CD8-positive, alpha-beta memory T cell (primary cell): ENCODE measurements at places on chromosomes 3 and 15.

GRCh38 chr15:58227706-58228543 is 89.7 kb downstream of the AQP9 start:
- DNase-seq, result peak; percentile 45

DNA sequence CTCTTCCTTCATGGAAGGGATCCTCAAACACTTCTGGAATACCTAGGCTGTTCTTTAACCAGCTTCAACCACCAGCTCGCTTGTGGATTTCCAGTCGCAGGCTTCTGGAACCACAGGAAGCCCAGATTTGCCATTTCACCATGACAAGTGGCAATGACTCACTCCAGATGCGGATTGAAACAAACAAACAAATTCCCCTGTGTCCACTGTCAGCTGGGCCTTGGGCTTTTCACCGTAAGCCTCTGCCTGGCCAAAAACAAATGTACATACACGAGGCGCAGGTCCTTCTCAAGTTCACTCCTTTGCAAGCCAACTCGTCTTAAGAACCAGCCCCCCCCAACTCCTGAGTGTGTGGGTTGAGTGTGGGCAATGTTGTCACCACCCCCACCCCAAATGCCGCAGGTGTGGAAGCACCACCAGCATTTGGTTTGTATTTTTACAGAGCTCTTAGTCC is 8.8 kb downstream of the BCL6 start:
- no peak for DNase-seq

DNA sequence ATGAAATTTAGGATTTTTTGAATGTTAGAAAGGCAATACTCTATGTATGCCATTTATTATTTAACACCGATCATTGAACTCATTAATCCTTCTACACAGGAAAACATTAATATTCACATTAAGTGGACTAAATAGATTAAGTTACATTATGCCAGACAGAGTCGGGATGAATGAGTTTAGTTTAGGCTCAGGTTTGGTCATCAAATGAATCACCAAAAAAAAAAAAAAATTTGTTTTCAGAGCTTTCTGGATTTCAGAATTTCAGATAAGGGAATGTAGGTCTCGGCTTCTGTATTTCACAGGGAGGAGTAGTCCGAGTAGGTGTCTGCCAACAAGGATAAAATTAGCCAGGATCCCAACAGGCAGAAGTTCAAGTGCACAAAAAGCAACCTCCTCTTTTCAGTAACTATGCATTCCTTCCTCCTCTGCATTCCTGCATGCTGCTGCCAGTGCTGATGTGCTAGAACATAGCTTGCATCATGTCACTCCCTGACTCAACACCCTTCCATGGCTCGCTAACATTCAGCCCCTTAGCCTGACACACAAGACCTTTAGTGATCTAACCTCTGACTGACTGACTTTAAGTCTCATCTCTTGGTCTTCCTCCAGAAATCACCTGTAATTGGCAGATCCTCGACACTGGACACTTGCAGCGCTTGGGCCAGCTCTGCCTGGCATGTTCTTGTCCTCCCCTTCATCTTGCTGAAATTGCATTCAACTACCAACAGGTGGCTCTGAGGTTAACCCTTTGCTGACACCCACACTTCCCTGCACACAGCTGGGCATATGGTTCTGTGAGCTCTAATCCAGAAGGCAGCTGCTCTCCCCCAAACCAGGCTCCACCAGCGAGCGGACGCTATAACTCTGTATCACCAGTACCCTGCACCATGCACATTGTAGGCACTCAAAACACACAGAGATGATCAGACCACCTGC is 145.4 kb upstream of the PROK2 start:
- no peak for DNase-seq

- no peak for DNase-seq
Measured at GRCh38 chr3:87811953-87812352, 246.9 kb downstream of the CGGBP1 start.

- no peak for DNase-seq
Measured at GRCh38 chr3:119783255-119783654, 1.4 kb downstream of the NR1I2 start.

- DNase-seq, result no peak
Measured at GRCh38 chr3:165476399-165477060, 280.3 kb upstream of the SLITRK3 start.

GRCh38 chr3:191263365-191263764 is 64.3 kb downstream of the OSTN start:
- DNase-seq, result no peak

GRCh38 chr3:39029556-39029955 is 22.2 kb downstream of the SCN11A start:
- no peak for DNase-seq

- DNase-seq, result no peak
Measured at GRCh38 chr3:124034016-124034843, 42.3 kb upstream of the ROPN1 start.

- peak; percentile 11 for DNase-seq
Measured at GRCh38 chr3:152071924-152072323, 196.8 kb upstream of the MBNL1 start.

DNA sequence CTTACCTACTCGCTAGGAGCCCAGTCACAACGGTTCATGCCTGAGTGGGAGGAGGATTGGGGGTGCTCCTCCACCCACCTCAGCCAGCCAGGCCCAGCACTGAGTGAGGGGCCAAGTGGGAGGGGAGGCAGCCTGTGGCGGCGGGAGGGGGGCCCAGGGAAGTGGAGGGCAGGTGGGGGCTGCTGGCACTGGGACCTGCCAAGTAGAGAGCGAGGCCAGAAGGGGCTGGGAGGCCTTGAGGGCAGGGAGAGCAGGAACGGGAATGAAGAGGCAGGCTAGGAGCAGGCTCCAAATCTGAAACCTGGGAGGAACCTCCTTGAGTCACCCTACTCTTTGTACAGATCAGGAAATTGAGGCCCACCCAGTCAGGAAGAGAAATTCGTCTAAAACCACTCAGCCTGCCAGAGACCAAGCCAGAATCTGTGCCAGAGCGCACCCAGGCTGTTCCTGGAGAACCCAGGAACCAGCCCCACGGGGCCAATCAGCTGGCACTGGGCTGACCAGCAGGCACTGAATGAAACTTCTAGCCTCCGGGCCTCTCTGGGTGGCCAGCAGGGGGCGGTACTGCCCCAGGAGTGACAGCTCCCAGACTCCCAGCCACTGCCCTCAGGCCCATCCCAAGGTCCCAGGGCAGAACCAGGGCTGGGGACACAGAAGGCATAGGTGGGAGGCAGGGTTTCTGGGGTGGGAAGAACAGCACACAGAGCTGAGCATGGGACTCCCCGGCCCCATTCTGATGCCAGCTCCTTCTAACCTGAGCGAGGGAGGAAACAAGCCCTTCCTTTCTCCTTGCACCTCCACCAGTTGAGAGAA is 14.8 kb upstream of the CYP11A1 start:
- peak; percentile 76 for DNase-seq

DNA sequence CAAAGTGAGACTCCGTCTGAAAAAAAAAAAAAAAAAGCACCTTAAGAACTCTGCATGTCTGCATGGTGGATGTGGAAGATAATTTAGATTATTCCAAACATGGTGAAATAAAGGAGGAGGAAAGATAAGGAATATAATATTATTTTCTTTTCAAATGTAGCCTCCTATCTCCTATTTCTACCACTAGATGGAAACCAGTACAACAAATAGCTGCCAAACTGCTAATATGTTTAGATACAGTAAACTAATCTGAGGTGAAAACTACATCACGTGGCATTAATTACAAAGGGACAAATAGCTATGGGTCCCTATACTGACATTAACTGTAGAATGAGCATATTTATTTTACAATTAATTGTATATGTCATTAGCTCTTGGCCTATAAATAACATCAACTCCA is 197.8 kb downstream of the TBC1D5 start:
- no peak for DNase-seq

- no peak for DNase-seq
Measured at GRCh38 chr15:45641374-45641781, 6.5 kb downstream of the SQOR start.

- DNase-seq, result no peak
Measured at GRCh38 chr3:72530426-72530825, 317.8 kb downstream of the SHQ1 start.

DNA sequence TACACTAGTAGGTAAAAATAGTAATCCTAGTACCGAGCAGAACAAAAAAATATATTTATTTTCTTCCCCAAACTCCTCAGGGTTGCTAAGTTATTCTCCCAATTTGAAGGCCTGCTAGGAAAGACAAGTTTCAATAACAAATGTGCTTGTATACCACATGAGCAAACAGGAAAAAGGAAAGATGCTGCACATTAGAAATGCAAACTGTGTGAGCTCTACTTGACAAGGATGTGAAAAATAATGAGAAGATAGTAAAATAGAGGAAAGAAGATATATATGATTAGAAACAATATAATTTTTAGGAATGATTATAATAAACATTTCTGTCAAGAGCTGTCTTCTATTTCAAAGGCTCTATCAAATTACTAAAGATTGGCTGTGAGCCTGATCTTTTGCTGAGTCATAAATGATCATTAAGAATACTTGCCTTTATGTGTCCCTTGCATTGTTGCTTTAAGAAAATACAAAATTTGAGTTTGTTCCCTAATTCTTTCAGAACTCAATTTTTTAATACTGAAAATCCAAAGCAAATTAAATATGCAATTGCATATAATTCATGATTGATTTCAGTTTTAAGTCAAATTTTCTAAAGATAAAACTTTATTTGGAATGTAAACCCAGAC is 174.2 kb downstream of the NEK10 start:
- DNase-seq, result no peak

GRCh38 chr3:40765884-40766283 is 241.1 kb downstream of the ZNF621 start:
- no peak for DNase-seq

- DNase-seq, result no peak
Measured at GRCh38 chr15:79673416-79674123, 223.2 kb downstream of the MTHFS start.

GRCh38 chr3:160566499-160566898 is 1.1 kb upstream of the KPNA4 start:
- DNase-seq, result no peak

DNA sequence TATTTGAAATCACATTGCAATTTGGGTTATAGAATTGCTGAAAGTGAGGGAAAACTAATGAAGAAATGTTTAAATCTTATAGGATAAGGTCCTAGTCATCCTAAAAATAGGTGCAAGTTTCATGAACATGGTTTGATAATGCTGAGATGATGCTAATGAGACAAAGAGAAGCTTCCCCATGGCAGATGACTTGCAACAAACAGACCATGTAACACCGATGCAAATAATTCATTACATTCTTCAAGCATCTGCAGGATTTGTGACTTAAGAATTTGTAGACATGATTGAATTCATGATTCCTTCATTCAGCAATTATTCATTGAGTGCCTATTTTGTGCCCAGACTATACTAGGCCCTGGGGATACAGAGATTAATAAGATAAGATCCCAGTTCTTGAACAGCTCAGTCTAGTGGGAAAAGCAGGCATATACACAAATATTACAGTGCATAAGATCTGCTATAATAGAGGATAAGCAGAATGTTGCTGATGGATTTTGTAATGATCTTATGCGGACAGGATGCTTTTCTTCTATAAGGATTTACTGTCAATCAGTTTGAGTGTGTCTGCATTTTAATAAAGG is 367.9 kb upstream of the GBE1 start:
- DNase-seq, result no peak

DNA sequence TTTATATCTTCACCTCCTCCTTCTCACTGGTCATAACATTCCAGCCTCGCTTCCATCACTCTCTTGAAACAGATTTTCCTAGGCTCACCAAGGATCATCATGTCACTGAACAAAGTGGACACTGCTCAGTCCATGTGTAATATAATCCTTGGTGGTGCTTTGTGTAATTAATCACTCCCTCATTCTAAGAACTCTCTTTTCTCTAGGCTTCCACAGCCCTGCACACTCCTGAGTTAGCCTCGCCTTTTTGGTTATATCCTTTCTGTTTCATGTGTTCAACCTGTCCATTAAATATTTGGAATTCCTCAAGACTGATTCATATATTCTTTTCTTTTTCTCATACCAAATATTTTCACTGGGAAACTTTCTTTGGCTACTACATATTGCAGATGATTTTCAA is 440.8 kb downstream of the PYDC2 start:
- no peak for DNase-seq

DNA sequence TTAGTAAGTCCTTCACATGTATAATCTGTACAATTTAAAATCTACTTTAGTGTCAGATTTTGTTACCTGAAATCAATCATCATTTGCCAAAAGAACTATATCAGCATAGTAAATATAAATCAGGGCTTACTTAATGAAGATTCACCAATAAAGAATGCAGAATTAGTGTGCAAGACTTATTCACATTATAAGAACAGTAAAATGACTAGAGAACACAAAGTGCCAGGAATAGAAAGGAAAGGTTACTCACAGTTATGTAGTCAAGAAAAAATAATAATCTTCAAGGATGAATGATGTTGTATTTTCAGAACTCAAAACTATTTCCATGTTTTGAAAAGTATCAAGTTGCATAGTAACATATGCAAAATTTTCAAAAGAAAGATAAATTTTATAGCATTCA is 891.9 kb downstream of the ROBO1 start:
- DNase-seq, result no peak

DNA sequence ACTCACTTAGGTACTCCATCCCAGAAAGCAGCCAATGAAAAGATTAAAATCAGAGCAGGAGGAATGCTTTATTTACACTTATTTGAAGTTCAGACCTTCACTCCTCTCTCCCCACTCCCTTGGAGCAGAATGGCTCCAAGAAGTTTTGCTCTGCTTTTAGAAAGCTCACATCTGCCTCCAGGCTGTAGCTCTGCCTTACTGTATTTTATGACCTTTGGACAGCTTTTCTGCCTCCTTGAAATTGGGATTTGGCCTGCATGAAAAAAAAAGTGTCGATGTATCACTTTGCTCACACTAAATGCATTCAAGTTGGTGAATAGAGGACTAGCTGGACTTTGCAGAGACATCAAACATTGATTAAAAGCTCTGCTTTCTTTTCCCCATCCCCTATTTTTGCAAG is 95.3 kb downstream of the SLC9A9 start:
- DNase-seq, result no peak

DNA sequence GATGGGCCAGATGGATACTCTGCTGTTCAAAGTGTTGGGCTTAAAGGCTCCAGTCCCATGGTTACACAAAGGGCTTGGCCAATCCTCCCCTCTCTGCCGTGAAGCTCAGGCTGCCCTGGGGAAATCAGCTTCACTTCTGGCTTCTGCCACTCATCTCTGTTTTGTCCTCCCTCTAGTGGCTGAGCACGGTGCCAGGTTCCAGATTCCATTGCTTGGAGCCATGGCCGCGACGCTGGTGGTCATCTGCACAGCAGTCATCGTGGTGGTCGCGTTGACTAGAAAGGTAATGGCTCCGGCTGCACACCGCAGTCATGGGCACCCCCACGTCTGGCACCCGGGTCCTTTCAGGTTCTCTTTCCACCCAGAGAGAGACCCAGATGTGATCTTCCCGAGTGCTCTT is 5.6 kb downstream of the TIGIT start:
- DNase-seq, result peak; percentile 38
